ENCODE measurements at places on chromosomes 12 and 14. TPM values are rescaled to one million over a fixed set of nuclear protein-coding genes. Genes with fewer than 3 reads are reported as not detected.

DNA sequence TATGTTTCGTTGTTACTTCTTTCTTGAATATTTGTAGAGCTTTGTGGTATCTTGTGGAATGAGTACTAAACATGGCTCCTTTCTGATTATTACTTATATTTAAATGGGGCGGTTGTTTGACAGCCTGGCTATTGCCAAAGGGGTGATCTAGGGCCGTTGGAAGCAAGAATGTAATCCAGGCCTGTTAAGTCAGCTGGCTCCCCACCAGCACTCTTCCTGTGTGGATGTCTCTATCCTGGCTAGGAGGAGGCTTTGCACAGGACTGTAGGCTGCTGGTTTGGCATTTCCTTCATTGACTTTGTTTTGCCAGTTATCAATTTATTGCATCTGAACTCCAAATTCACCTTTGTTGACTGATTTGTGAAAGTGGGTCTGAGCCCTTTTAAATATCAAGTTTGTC lies 5.6 kb downstream of the FAM234B start:
- no peak overlapping the region for H3K27ac ChIP-seq
- DNase-seq = peak; percentile 65
- no peak overlapping the region for H3K4me3 ChIP-seq
- no peaks in the 10 kb centered on the region for H3K36me3 ChIP-seq

GRCh38 chr14:100546051-100546443 lies 41.2 kb downstream of the BEGAIN start:
- H3K27me3 ChIP-seq = peaks cover 27% of the 10 kb centered on the region
- no peak overlapping the region for H3K27ac ChIP-seq
- H3K4me3 ChIP-seq = no peak overlapping the region
- H3K4me1 ChIP-seq = no peaks in the 10 kb centered on the region
- H3K36me3 ChIP-seq = no peaks in the 10 kb centered on the region
- no peak for DNase-seq

GRCh38 chr12:110993434-110993833 lies 73.1 kb upstream of the MYL2 start:
- H3K27ac ChIP-seq = no peak overlapping the region
- H3K36me3 ChIP-seq = no peaks in the 10 kb centered on the region
- no peak for DNase-seq
- H3K4me1 ChIP-seq = no peaks in the 10 kb centered on the region
- H3K27me3 ChIP-seq = no peaks in the 10 kb centered on the region

DNA sequence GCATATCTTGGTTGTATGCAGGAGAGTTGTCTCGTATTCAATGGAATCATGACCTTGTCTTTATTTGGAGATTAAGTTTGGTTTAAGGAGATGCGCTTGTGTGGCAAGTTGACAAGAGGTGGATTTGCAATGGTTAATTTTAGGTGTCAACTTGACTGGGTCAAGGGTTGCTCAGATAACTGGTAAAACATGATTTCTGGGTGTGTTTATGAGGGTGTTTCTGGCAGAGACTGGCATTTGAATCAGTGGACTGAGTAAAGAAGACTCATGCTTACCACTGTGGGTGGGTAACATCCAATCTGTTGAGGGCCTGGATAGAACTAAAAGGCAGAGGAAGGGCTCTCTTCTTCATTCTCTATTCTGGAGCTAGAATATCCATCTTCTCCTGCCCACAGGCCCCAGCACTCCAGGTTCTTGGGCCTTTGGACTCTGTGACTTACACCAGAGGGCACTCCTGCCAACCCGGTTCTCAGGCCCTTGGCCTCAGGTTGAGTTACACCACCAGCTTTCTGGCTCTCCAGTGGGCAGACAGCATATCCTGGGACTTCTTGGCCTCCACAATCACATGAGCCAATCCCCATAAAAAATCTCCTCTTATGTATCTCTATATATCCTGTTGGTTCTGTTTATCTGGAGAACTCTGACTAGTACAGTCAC lies 141.5 kb upstream of the ARID2 start:
- no peak for DNase-seq
- no peak overlapping the region for H3K4me3 ChIP-seq
- no peak overlapping the region for H3K27ac ChIP-seq
- peaks cover 2% of the 10 kb centered on the region for H3K27me3 ChIP-seq
- H3K4me1 ChIP-seq = no peaks in the 10 kb centered on the region
- H3K36me3 ChIP-seq = no peaks in the 10 kb centered on the region

GRCh38 chr12:47223848-47224213 lies 144.1 kb upstream of the AMIGO2 start:
- DNase-seq = peak; percentile 22
- no peak overlapping the region for H3K27ac ChIP-seq
- H3K27me3 ChIP-seq = no peaks in the 10 kb centered on the region
- H3K36me3 ChIP-seq = no peaks in the 10 kb centered on the region

DNA sequence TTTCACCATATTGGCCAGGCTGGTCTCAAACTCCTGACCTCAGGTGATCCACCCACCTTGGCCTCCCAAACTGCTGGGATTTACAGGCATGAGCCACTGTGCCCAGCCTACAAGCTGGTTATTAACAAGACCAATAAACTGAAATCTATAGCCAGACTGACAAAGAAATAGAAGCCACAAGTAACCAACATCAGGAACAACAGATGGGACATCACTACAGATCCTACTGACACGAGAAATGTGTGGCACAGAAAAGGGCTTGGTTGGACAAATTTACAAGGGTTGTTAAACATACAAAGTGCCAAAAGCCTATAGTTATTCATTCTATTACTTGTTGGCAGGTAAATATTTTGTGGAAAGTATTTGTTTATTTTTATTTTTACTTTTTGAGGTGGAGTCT lies 11.6 kb downstream of the MTA1 start:
- no peak for DNase-seq
- H3K27me3 ChIP-seq = no peaks in the 10 kb centered on the region
- H3K4me3 ChIP-seq = no peak overlapping the region
- no peak overlapping the region for H3K27ac ChIP-seq

DNA sequence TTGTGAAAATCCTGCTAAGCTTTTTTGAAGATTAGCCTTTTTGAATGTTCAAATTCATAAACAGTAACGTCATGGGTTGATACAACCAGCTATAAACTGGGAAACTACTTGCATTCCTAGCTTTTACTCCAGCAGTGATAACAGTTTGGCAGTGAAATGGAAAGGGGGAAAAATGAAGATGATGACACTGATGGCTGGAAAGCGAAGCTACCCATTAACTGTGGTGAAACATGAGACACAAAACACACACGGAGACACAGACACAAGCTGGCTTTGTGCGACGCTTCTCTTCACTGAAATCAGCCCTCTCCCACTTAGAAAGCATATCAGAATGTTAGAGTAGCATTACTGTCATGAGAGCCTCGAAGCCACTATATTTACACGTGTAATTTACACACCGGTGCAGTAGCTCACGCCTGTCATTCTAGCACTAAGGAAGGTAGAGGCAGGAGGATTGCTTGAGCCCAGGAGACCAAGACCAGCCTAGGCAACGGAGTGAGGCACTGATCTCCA lies 15.7 kb downstream of the VPS37B start:
- no peak overlapping the region for H3K4me3 ChIP-seq
- peak; percentile 78 for DNase-seq
- H3K27ac ChIP-seq = peak overlapping the region; percentile 45
- H3K36me3 ChIP-seq = no peaks in the 10 kb centered on the region
- H3K27me3 ChIP-seq = no peaks in the 10 kb centered on the region
- peaks cover 24% of the 10 kb centered on the region for H3K4me1 ChIP-seq

Gene IL22
- not detected for total RNA-seq

Gene SPIC
- total RNA-seq = not detected

Gene KRT71
- total RNA-seq = not detected

Gene PTPN6
- under 0.01 TPM for total RNA-seq

Gene NRXN3
- 4.8 TPM for total RNA-seq
